ENCODE measurements at places on chromosomes 16 and 17.

DNA sequence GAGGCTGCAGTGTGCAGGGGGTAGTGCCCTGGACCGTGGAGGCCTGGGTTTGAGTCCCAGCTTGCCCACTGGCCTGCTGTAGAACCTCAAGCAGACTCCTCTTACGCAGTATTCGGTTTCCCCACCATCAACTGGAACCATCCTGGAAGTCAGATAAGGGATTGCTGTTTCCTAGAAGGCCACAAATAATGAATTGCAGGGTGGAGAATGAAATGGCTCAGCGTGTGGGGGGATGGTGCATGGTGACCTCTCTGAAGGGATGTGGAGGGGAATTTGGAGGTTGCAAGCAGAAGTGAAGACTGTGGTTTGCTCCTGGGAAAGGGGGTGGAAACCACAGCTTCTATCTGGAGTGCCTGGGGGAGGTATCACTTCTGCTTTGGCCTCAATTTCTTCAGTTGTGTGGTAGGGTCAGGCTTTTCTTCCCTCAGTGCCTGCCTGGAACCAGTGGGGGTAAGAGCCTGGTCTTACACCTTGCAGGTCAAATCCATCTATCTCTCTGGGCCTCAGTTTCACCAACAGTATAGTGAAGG, 1.7 kb downstream of the ADGRG5 start:
- DNase-seq, result no peak

- no peak for DNase-seq
These were observed 7.2 kb upstream of the MRPS23 start for GRCh38 chr17:57856792-57857620.

GRCh38 chr17:8470447-8471047, 34.9 kb downstream of the NDEL1 start:
- DNase-seq, result no peak

- DNase-seq, result no peak
These were observed 474 bp downstream of the CLN3 start for GRCh38 chr16:28491230-28491969.

DNA sequence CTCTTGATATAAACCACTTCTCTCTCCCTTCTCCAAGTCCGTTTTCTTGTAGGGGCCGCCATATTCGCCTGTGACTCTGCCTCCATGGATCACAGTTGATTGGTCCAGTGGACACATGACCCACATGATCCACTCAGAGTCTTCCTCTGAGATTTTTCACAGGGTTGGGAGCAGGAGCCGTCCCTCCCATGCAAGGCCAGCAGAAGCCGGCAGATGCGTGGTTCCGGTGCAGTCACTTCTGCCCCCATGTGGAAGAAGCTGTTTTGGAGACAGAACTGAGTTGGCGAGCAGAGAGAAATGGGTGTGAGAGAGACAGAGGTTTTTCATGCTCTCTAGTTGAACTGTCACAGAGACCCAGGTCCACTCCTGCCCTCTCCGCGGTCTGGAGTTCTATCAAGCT, 83.3 kb downstream of the C16orf95 start:
- no peak for DNase-seq

DNA sequence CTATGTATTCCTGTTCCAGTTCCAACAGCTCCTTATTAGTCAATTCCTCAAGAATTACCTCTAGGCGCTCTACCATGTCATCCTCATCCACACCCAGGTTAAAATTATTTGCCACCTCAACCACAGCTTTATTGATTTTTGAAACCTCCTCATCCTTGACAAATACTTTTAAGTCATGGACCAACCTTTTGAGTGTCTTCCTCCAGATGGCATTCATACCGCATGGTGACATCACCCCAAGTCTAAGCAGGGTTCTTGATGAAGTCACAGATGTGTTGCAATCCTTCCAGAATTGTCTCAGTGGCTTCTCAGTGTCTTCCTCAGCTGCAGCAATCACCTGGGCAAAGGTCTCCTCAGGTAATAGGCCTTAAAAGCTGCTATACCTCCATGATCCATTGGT, 40.1 kb downstream of the BCL7C start:
- DNase-seq, result no peak

Measured in HS-5 (cell line).